ENCODE measurements at places on chromosomes 11 and 22.

GRCh38 chr11:3710485-3711259 is 39.5 kb upstream of the CHRNA10 start:
- no peaks in the 10 kb centered on the region for H3K27me3 ChIP-seq
- H3K27ac ChIP-seq, result peak overlapping the region; percentile 1
- no peak for DNase-seq

DNA sequence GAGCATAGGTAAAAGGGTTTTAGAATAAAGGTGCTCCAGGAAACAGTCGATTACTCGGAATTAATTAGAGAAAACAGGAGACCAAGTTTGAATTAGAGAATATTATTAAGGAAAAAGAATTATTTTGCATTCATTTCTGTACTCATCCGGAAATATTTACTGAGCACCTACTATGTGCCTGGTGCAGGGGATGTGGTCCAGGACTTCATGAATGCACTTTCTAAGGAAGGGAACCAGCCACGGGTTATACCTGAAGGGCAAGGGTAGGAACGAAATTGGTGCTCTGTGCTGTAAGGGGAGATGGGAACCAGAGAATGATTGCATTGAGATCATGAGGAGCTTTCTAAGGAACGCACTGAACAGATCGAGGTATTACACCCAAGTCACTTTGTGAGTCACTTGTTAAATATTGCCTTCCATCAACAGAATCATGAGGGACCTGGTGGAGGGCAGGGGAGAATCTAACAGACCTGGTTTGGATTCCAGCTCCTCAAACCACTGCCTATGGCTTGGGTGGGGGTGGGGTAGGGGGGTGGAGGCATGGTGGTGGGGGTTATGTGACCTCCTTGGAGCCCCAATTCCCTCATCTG is 40.9 kb downstream of the C11orf96 start:
- no peaks in the 10 kb centered on the region for H3K4me1 ChIP-seq
- H3K27ac ChIP-seq, result no peak overlapping the region
- no peak overlapping the region for H3K4me3 ChIP-seq
- no peak for DNase-seq
- peaks cover 2% of the 10 kb centered on the region for H3K27me3 ChIP-seq

GRCh38 chr11:2839395-2839943 is 46.1 kb downstream of the CDKN1C start:
- no peak for DNase-seq
- H3K4me1 ChIP-seq, result no peaks in the 10 kb centered on the region
- no peaks in the 10 kb centered on the region for H3K27me3 ChIP-seq
- no peaks in the 10 kb centered on the region for H3K36me3 ChIP-seq

DNA sequence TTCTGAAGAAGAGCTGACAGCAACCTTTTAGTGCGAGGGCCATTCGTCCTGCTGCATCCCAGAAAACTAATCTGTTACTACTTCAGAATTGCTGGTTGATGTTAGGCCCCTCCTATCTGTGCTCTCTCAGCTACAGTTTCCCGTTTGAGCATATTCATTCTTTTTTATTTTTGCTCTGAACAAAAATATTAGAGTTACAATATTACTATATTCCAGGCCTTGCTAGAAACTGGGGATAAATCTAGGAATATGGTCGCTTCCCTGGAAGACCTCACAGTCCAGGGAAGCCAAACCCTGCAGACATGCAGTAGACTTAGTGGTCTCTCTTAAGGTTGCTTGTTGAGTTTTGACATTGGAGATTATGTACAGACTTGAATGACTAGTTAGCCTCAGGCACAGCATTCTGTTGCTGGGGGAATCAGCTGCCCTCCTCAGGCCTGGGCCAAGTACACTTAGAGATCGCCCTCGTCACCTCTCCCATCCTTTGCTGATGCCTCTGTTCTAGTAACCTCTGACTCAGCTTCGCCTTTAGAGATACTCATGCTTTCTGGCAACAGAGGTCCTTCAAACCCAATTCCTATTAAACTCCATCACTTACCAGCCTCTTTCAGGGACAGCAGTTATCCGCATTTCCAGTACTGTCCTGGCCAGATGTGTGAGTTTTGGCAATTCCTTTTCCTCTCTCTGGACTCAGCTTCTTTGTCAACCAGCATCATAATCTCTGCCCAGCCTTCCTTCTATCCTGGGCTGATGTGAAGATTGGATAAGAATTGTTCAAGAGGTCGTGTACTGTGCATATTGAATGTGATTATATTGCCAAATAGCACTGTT is 698 bp upstream of the ANAPC15 start:
- H3K4me3 ChIP-seq, result peak overlapping the region; percentile 95
- peak overlapping the region; percentile 100 for H3K27ac ChIP-seq
- peaks cover 20% of the 10 kb centered on the region for H3K4me1 ChIP-seq
- no peaks in the 10 kb centered on the region for H3K27me3 ChIP-seq
- no peak for DNase-seq
- peaks cover 8% of the 10 kb centered on the region for H3K36me3 ChIP-seq

DNA sequence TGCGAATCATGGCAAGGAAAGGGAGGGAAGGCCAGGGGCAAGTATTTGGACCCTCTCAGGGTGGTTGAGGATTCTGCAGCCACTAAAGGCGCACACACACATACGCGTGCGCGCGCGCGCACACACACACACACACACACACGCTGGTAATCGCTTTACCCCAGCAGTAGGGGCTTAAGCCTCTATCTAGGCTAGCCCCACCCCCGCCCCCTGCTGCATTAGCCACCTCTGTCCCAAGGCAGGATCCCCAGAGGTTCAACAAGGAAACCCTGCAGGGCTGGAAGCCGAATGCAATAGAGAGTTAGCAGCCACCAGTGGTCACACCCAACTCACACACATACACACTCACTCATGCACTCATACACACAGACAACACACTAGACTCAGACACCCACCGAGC is 28.6 kb upstream of the ELFN2 start:
- no peak overlapping the region for H3K4me3 ChIP-seq
- peaks cover 5% of the 10 kb centered on the region for H3K36me3 ChIP-seq
- H3K27me3 ChIP-seq, result no peaks in the 10 kb centered on the region
- no peak overlapping the region for H3K27ac ChIP-seq
- no peak for DNase-seq
- peaks cover 2% of the 10 kb centered on the region for H3K4me1 ChIP-seq

GRCh38 chr22:39253435-39254070 is 8.8 kb upstream of the PDGFB start:
- peaks cover 23% of the 10 kb centered on the region for H3K27me3 ChIP-seq
- H3K36me3 ChIP-seq, result no peaks in the 10 kb centered on the region
- no peak overlapping the region for H3K4me3 ChIP-seq
- peaks cover 33% of the 10 kb centered on the region for H3K4me1 ChIP-seq

DNA sequence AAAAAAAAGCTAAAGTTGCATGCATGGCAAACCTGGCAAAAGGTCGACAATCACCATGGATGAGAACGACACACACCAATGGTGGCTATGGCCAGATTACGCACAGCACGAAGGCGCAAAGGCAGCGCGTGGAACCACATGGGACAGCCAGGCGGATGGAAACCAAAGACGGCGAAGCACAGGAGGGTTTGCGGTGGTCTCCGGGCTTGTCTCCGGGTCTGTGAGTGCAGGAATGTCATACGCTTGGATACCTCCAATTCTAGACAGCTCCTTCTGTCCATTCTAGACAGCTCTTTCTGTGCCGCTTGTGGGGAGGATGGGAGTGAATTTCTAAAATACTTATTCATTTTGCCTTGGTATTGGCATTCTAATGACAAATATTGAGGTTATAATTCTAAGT is 685.4 kb downstream of the BRD1 start:
- H3K27ac ChIP-seq, result no peak overlapping the region
- no peaks in the 10 kb centered on the region for H3K36me3 ChIP-seq
- H3K4me3 ChIP-seq, result no peak overlapping the region
- H3K27me3 ChIP-seq, result no peaks in the 10 kb centered on the region

DNA sequence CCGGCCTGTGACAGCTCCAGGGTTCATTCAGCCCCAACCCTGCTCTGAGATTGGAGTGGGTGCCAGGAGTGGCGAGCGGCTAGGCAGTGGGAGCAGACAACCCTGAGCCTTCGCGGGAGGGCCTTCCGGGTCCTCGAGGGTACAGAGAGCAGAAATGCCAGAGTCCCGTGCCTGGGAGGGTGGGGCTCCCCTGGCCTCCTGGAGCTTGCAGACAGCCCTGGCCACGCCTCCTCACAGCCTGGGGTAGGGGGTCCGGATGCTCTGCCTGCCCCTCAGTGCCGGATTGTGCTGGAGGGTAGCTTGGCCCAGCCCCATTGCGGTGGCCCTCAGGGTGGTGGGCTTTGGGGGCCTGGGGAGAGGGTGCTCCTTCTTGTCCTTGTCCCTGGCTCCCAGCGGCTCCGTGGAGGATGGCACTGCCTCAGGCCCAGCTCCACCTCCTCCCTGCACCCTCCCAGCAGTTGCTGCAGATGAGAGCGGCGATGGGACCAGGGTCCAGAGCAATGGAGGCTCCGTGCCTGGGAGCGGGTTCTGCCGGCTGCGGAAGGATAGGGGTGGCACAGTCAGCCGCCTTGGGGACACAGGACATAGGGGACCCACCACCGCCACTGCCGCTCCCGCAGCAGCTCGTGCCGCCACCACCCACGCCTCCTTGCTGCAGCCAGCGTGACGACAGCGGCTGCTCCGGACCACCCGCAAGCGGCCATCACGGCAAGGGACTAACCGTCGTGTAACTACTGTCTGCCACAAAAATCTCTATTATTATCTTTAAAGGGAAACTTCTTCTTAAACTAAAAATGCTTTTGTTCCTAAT is 34.9 kb upstream of the OR10G7 start:
- H3K27me3 ChIP-seq, result peaks cover 23% of the 10 kb centered on the region
- H3K4me1 ChIP-seq, result peaks cover 7% of the 10 kb centered on the region
- H3K27ac ChIP-seq, result no peak overlapping the region
- DNase-seq, result no peak
- peak overlapping the region; percentile 40 for H3K4me3 ChIP-seq

GRCh38 chr11:9616042-9616675 is 42.7 kb downstream of the WEE1 start:
- DNase-seq, result no peak
- H3K4me1 ChIP-seq, result peaks cover 21% of the 10 kb centered on the region
- H3K36me3 ChIP-seq, result no peaks in the 10 kb centered on the region
- peaks cover 4% of the 10 kb centered on the region for H3K27me3 ChIP-seq
- no peak overlapping the region for H3K4me3 ChIP-seq

DNA sequence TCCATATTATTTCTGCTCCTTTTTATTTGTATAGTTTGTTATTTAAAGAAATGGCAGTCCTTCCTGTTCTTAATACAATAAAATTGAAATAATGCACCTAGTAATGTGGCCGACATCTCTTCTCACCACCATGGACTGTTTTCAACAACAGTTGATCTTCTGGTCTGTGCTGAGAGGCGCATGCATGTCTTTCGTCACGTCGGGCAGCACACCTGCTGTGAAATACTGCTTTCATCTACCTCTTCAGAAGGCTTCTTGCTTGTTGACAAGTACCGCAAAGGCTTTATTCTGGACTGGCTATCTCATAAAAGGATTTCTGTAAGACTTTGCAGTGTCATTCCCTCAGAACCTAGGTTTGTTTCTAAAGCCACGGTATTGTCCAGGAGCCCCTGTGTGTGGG is 13.9 kb upstream of the MYO18B start:
- H3K27ac ChIP-seq, result no peak overlapping the region
- H3K4me3 ChIP-seq, result no peak overlapping the region
- no peaks in the 10 kb centered on the region for H3K27me3 ChIP-seq
- DNase-seq, result no peak
- peaks cover 46% of the 10 kb centered on the region for H3K36me3 ChIP-seq

DNA sequence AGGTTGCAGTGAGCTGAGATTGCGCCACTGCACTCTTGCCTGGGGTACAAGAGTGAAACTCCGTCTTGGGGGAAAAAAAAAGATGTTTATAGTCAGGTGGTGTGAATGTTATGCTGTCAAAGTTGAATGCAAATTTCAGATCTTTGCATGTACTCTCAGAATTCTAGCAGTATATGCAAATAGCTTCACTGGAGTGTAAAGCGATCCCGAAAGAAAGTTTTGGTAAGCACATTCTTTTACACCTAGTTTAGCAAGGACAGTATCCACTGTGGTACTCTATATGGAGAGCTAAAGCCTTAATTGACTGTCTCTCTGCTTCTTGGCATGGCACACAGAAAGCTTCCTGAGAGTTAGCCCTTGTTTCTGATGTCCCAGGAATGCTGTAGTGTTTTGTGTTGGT is 4.0 kb downstream of the JAM3 start:
- H3K4me1 ChIP-seq, result peaks cover 15% of the 10 kb centered on the region
- no peak for DNase-seq
- no peak overlapping the region for H3K4me3 ChIP-seq
- H3K27me3 ChIP-seq, result peaks cover 44% of the 10 kb centered on the region
- H3K27ac ChIP-seq, result no peak overlapping the region
- H3K36me3 ChIP-seq, result peaks cover 2% of the 10 kb centered on the region

- no peak overlapping the region for H3K27ac ChIP-seq
- no peak for DNase-seq
- no peak overlapping the region for H3K4me3 ChIP-seq
- H3K4me1 ChIP-seq, result peaks cover 6% of the 10 kb centered on the region
- peaks cover 52% of the 10 kb centered on the region for H3K27me3 ChIP-seq
- H3K36me3 ChIP-seq, result no peaks in the 10 kb centered on the region
Observed at GRCh38 chr22:37336579-37336978, 54.3 kb downstream of the CYTH4 start.

All from activated CD8-positive, alpha-beta T cell treated with anti-CD3 and anti-CD28 coated beads, Interleukin-2, amount 10 ng/mL, durations not matched to agents 7 days and 5 days (primary cell).